ENCODE measurements at places on chromosomes 4 and X. TPM values are rescaled to one million over a fixed set of nuclear protein-coding genes. Genes with fewer than 3 reads are reported as not detected.

- no peak overlapping the region for H3K4me3 ChIP-seq
- no peaks in the 10 kb centered on the region for H3K4me1 ChIP-seq
- H3K27ac ChIP-seq: no peak overlapping the region
- H3K27me3 ChIP-seq: no peaks in the 10 kb centered on the region
Observed at GRCh38 chrX:111830571-111830970, 45.4 kb upstream of the TRPC5OS start.

- DNase-seq: no peak
- no peaks in the 10 kb centered on the region for H3K27me3 ChIP-seq
- no peaks in the 10 kb centered on the region for H3K36me3 ChIP-seq
- no peaks in the 10 kb centered on the region for H3K4me1 ChIP-seq
- no peak overlapping the region for H3K4me3 ChIP-seq
Observed at GRCh38 chrX:8783097-8783713, 18.0 kb downstream of the FAM9A start.

DNA sequence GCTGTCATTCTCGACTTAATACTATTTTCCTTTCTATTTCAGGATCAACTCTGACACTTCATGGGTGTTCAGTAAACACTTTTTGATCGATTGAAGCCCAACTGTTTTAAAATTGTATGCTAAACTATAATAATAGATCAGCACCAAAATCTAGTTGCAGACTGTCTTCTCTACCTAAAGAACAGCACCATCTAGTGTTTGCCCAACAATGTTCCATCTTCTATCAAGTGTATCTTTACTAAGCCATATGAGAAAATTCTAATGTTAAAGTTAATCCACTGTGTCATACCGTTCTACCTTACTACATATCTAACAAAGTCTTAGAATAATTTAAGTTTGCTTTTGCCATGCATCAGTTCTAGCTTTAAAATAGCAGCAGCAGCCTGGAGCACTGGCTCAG is 113.0 kb upstream of the PRDX4 start:
- no peak overlapping the region for H3K27ac ChIP-seq
- no peak overlapping the region for H3K4me3 ChIP-seq
- H3K36me3 ChIP-seq: peaks cover 2% of the 10 kb centered on the region
- no peaks in the 10 kb centered on the region for H3K4me1 ChIP-seq
- no peaks in the 10 kb centered on the region for H3K27me3 ChIP-seq

DNA sequence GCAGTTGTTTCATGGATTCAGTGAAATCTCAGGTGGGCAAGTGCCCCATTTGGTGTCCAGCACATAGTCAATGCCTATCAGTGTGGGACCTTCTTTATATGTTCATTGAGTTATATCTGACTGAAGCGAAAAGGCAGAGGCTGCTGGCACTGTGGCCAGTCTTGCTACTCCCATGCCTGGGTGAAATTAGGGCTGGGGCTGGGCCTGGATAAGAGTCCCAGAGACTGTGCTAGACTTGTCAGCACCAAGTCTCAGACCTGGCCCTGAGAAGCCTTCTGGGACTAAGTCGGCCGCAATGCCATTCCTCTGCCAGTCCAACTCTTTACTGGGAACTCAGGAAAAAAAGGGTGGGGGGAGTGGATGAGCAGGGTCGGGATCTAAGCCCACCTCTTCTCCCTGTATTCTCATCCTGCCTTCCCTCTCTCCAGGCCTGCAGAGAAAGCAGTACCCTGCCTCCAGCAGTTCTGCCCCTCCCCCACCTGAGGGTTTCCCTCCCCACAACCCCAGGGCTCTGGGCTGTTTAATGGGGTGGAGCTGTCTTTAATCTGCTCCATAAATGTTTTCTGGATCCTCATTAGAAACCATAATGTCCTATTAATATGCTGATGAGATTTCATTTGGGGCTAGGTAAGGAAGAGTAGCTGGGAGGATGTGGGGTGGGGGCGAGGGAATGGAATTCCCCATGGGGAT is 153.5 kb upstream of the PJA1 start:
- H3K36me3 ChIP-seq: no peaks in the 10 kb centered on the region
- no peaks in the 10 kb centered on the region for H3K4me1 ChIP-seq
- no peak overlapping the region for H3K27ac ChIP-seq
- DNase-seq: no peak
- H3K27me3 ChIP-seq: no peaks in the 10 kb centered on the region
- no peak overlapping the region for H3K4me3 ChIP-seq

DNA sequence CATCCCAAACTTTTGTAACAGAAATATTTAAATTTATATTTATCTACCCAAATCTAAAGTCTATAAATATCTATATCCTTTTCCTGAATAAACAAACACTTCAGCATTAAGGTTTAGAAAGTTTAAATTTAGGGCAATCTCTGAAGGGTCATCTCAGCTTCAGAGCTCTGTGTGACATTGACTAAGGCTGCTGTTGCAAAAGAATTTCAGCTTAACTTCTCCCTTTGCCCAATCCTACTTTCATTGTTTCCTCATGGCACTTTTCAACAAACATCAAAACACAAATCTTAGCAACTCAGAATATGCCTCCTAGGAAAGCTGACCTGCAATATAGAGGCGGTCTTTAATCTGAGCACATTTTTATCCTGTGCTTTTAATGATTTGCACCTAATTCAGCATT is 79.7 kb upstream of the BANK1 start:
- no peak for DNase-seq
- H3K27ac ChIP-seq: no peak overlapping the region
- H3K27me3 ChIP-seq: no peaks in the 10 kb centered on the region
- no peaks in the 10 kb centered on the region for H3K36me3 ChIP-seq

GRCh38 chrX:33133320-33133719 is 78.0 kb downstream of the DMD start:
- no peak for DNase-seq
- H3K27me3 ChIP-seq: no peaks in the 10 kb centered on the region
- H3K27ac ChIP-seq: no peak overlapping the region

GRCh38 chr4:164700471-164700870 is 53.5 kb upstream of the SMIM31 start:
- no peak overlapping the region for H3K4me3 ChIP-seq
- no peak for DNase-seq
- no peaks in the 10 kb centered on the region for H3K27me3 ChIP-seq
- H3K4me1 ChIP-seq: no peaks in the 10 kb centered on the region
- H3K36me3 ChIP-seq: no peaks in the 10 kb centered on the region
- H3K27ac ChIP-seq: no peak overlapping the region

GRCh38 chrX:101349193-101349562 is 636 bp upstream of the TIMM8A start:
- H3K4me3 ChIP-seq: peak overlapping the region; percentile 91
- H3K27ac ChIP-seq: peak overlapping the region; percentile 89

DNA sequence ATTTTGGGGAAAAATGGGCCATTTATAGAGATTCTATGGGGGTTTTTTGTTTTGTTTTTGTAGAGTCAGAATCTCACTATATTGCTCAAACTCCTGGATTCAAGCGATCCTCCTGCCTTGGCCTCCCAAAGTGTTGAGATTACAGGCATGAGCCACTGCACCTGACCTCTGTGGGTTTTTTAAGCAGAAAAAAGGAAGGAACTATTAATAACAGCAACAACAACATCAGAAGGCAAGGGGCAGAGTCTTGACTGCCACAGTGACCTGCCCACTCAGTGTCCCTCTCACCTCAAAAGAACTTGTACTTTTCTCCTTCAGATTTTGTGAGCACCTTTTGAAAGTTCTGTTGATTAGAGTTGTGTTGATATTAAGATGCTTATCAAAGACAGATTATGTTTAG is 48.1 kb downstream of the FNIP2 start:
- peaks cover 7% of the 10 kb centered on the region for H3K4me1 ChIP-seq
- H3K4me3 ChIP-seq: no peak overlapping the region
- H3K36me3 ChIP-seq: no peaks in the 10 kb centered on the region
- peaks cover 79% of the 10 kb centered on the region for H3K27me3 ChIP-seq
- H3K27ac ChIP-seq: peak overlapping the region; percentile 6

DNA sequence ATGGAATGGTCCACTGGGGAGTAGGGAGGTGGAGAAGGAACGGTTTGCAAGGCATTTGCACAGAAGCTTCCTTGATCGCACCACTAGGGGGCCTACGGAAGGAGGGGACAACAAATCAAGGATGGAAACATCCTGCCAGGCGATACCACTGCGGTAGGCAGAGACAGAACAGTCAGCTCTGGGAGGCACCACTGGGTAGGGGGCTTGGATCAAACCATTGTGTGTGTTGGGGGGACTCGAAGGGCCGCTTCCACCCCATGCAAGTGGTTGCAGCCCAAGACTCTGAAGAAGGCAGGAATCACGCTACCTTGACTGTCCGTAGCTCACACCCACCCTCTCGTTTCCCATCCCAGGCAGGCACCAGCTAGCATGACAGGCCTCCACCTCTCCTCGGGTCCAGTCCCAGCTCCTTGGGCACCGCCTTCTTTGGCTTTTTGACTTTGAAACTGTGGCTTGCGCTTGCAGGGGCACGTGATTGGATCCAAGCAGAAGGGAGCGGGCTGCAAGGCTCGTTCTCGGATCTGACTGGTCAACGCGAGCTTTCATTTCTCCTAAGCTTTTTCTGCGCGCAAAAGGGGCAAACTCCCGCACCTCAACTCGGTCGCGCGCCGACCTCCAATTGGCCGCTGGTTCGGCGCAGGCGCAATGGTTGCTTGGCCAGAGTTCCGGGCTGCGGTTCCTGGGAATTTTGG is 28.4 kb downstream of the GAGE1 start:
- no peak overlapping the region for H3K27ac ChIP-seq
- peak overlapping the region; percentile 24 for H3K4me3 ChIP-seq
- no peaks in the 10 kb centered on the region for H3K4me1 ChIP-seq
- no peak for DNase-seq
- no peaks in the 10 kb centered on the region for H3K27me3 ChIP-seq
- no peaks in the 10 kb centered on the region for H3K36me3 ChIP-seq

DNA sequence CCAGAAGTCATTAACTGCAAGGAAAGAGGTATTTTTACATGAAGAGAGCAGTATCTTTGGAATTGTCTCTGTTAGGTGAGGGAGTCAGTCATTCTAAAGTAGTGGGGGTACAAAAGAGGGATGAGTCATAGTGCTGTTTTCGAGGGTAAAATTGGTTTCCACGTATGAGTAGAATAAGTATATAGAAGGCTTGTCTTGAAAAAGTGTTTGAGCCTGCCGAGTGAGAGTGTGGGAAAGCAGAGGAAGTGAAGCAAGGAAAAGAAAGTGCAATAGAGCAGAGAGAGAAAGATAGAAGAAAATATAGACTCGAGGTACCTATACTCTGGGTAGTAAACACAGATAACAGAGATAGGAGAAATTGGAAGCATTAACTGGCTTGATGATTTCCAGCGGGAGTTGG is 696.4 kb downstream of the DMD start:
- H3K36me3 ChIP-seq: no peaks in the 10 kb centered on the region
- no peak overlapping the region for H3K27ac ChIP-seq
- H3K4me3 ChIP-seq: no peak overlapping the region
- H3K4me1 ChIP-seq: peaks cover 6% of the 10 kb centered on the region

GRCh38 chr4:124873361-124874171 is 161.0 kb upstream of the ANKRD50 start:
- no peak overlapping the region for H3K27ac ChIP-seq
- H3K4me1 ChIP-seq: no peaks in the 10 kb centered on the region

GRCh38 chr4:84502955-84503373 is 3.9 kb upstream of the NKX6-1 start:
- H3K27ac ChIP-seq: no peak overlapping the region
- no peak for DNase-seq
- peaks cover 14% of the 10 kb centered on the region for H3K4me1 ChIP-seq
- H3K27me3 ChIP-seq: peaks cover 66% of the 10 kb centered on the region
- no peak overlapping the region for H3K4me3 ChIP-seq

Gene FRMPD4
- total RNA-seq: not detected

Gene GC
- not detected for total RNA-seq

Gene GRIA3
- not detected for total RNA-seq

Gene RAB41
- total RNA-seq: not detected

Gene MSX1
- total RNA-seq: not detected

Gene NWD2
- total RNA-seq: not detected

Gene COX7B2
- not detected for total RNA-seq

Gene CCKAR
- total RNA-seq: not detected

Gene MAGEA8
- total RNA-seq: not detected

Gene MSANTD1
- 3.4 TPM for total RNA-seq

Gene PPP4R3C
- total RNA-seq: not detected

Gene MGARP
- total RNA-seq: not detected

Gene ALAS2
- total RNA-seq: 0.39 TPM

Gene ARHGAP24
- total RNA-seq: 155 TPM

Gene SLITRK4
- total RNA-seq: not detected
